Activated T-cell treated with anti-CD3 and anti-CD28 coated beads for 1 hour (primary cell): ENCODE measurements at places on chromosomes 4 and X.

GRCh38 chr4:140097572-140097971, 56.4 kb downstream of the MAML3 start:
- no peak for DNase-seq

DNA sequence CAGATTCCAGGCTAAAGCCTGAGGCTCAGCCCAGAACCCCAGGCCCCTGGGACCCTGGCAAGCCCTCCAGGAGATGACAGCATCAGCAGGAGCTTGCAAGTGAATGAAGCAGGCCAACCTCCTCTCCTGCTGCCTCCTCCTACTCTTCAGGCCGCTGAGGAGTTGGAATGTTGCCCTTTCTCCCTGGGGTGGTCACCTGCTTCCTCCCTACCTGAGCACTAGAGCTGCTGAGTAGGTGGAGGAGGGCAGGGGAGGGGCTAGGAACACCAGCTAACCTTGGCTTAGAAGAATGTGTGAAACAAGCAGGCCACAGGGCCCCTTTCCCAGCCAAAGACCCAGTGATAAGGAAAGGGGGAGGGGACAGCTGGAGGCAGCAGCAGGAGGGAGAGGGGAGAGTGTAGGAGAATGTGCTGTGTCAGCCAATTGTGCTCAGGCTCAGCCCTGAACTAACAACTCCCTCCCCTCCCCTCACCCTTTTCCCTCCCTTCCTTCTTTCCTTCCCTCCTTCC, 58.0 kb downstream of the PJA1 start:
- no peak for DNase-seq

DNA sequence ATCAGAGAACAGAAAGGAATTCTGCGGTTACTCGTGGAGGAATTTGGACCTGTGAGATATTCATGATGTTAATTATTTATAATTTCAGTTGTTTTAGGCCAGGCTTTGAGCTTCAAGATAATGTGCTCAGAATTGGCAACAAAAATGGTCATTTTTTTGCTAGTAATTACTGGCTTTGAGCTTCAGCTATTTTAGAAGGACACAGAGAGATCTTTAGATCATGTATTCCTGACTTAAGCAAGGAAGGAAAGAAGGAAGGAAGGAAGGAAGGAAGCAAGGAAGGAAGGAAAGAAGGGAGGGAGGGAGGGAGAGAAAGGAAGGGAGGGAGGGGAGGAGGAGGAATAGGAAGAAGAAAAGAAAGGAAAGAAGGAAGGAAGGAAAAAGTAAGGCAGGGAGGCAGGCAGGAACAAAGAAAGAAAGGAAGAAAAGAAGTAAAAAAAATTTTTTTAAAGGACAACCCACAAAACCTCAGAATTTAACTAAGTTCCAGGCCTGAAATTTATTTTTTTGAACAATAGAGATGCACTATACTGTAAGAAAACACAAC, 277.9 kb upstream of the KLF3 start:
- no peak for DNase-seq

DNA sequence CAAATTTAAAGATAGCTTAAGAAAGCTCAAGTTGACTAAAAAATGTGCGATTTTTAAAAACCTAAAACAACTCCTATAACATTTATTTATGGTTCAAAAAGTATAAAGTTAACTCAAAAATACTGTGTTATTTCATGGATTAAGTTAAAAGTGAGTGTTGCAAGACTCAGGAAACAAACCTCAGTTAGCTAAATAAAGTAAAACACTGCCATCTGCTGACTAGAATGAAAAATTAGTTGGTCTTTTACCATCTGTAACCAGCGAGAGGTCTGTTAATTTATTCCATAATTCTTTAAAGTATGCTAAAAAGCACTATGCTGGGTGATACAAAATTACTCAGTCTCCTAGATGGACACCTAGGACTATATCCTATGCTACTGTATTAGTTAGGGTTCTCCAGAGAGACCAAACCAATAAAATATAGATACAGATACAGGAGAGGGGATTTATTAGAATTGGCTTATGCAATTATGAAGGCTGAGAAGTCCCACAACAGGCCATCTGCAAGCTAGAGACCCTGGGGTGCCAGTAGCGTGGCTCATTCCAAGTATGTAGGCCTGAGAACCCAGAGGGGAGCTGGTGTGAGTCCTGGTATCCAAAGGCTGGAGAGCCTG, 4.9 kb upstream of the WDFY3 start:
- no peak for DNase-seq

- no peak for DNase-seq
These were observed 62.8 kb downstream of the NUDT10 start for GRCh38 chrX:51395480-51395809.
